NCI-H345 (cell line): ENCODE measurements at places on chromosomes 6 and 20.
A peak's percentile ranks its signal among the peaks of the same experiment; 100 is the strongest.

DNA sequence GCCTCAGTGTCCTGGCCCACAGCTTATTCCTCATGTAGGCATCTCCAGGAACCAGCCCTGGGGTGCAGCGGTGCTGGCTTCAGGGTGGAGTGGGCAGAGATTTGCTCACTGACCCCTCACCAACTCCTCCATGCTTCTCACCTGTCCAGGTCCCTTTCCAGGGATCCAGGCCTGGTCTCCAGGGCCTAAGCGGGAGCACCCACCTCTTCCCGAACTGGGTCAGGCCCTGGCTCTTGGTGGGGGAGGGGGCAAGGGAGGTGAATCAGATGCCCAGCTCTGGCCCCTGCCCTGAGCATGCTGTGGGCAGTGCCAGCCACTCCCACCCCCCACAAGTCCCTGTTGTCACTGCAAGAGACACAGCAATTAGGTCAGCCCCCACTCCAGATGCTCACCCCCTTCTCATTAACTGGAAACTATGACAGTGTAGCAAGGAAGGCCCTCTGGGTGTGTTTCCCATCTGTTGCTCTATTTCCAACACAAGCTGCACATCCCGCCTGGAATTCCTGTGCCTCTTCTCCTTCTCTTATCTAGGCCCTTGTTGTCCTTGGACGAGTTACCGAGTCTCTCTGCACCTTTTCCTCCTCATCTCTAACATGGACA is 37.0 kb downstream of the MDFI start:
- DNase-seq = no peak

- peak; percentile 96 for DNase-seq
These were observed at the start of gene ATP6V1G2 for GRCh38 chr6:31546339-31546957. Gene ATP6V1G2, minus strand, starts transcription at chr6:31546608. Its CDS starts 49 bp downstream, at chr6:31546559.

- DNase-seq = no peak
These were observed 87.8 kb downstream of the CDH26 start for GRCh38 chr20:60046011-60046413.

- DNase-seq = no peak
These were observed 11.3 kb downstream of the ZHX3 start for GRCh38 chr20:41306061-41306727.

- DNase-seq = no peak
These were observed 63.3 kb downstream of the HDGFL1 start for GRCh38 chr6:22632581-22633145.

- peak; percentile 55 for DNase-seq
These were observed at the start of gene COL21A1 for GRCh38 chr6:56246881-56247653. Gene COL21A1, minus strand, starts transcription at chr6:56247580. Its CDS starts 64,962 bp downstream, at chr6:56182618.

- DNase-seq = no peak
These were observed 13.0 kb upstream of the RBM24 start for GRCh38 chr6:17268114-17268513.

DNA sequence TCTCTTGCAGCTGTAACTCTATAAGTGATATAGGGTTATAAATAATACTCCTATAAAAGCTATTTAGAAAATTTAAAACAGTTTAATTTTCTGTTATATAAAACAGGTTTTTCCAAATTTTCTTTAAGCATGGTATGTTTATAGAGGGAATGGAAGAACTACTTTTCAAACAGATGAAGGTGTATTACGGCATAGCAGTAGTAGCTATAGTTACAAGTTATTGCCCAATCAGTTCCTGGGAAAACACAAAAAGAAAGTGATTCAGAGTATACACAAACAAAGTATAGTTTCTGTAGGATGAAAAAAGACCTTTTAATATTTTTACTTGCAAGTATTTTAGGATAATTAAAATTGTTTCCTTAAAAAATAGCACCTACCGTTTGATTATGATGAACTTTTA is 9.8 kb downstream of the SLC17A5 start:
- DNase-seq = no peak

GRCh38 chr6:107666981-107667601 is 157.0 kb downstream of the SCML4 start:
- no peak for DNase-seq

DNA sequence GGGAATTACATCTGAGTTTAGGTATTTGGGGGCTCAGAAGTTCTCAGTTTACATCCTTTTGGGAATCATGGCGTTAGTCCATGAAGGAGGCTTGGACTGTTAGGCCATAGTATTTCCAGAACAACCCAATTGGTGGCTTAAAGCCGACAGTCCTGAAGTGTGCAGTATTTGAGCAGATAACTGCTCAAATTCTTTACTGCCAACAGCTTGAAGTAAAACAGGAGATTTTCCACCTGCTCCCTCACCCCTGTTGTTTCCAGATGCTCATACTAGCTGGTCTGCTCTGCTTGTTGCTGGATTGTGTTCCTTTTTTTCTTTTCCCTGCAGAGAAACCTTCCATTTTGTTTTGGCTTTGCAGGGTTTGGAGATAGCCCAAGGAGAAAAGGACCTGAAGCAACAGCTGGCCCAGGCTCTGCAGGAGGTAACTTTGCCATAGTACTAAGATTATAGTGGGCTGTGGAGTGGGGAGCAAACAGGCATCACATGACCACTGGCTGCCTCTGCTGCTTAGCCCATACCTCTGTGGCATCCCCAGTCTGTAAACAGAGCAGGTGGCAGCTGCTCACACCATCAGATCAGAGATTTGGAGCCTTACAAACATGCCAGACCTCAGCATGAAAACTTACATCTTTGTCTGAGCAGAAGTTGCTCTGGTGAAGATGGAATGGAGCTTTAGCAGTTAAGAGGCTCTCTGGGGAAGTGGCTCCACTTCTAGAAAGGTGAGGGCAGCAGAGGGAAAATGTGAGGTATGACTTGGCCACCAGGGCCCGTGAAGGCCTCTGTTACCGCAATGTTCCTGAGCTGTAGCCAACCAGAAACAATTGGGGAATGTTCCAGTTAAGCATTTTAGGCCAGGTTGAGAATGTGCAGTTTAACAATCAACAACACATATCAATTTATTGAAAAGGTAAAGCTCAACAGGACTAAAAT is 17.6 kb downstream of the RNF8 start:
- DNase-seq = no peak

DNA sequence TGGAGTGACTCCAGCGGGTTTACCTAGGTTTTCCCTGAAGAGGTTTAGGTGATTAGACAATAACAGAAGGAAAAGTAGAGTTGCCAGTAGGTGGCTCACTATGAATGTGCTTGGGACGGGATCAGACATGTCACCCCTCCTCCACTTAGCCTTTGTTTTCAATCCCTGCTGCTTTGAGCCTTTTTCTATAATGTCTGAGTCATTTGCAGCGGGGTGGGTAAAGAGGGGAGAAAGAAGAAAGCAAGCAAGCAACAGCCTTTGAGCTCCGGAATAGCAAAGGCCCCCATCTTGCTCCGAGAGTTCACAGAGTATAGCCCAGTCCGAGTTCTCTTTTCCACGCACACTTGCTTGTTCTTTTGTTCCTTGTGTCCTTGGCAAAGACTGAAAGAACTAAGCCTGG is 129.1 kb downstream of the PACRG start:
- no peak for DNase-seq

- no peak for DNase-seq
These were observed 169.9 kb downstream of the EDN1 start for GRCh38 chr6:12459945-12460661.

DNA sequence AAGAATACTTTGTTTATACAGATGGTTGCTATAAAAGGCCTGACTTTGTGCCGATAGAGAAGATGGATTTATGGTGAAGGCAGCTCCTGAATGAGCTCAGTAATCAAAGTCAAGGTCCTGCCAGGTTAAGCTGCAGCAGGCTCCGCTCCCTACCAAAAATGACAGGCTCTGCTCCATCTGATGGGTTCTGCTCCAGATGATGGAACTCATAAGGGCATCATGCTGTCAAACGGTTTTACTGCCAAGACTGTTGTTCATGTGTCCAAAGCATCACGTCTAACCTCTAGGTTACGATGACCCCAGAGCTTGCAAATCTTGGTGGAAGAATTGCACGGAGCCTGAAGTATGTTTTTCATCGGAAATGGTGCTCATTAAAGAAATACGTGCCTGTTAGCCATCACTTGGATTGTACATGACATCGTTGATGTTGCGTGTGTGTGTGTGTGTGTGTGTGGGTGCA is 19.2 kb upstream of the PTGIS start:
- no peak for DNase-seq

DNA sequence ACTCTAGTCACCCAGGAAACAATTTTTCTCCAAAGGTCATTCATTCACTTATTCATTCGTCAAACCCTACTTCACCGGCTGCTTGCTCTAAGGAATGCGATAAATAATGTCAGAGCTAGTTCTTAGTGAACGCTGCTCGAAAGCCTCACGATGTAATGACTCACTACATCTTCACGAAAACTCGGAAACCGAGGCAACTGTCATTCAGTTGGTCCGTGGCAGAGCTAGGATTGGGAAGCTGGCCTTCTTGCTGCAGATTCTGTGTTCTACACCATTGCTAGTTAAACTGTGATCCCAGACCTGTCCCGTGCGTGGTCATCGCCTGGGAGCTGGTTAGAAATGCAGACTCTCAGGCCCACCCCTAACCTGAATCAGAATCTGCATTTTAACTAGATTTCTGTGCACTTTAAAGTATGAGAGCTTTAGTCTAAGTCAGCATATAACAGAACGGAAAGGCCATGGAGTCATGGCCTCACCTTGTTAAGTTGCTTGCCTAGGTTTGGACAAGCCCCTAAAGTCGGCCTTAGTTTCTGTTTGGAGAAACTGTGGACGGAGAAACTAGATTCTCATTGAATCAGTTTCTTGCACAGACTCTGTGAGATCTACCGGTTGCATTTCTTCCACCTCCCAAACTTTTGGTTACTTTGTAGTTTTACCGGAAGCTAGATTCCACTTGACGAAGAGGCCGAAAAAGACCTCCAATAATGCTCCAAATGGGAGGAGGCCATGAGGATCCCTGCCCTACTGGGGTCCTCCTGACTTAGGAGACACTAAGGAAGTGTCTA is 651 bp upstream of the CCND3 start:
- no peak for DNase-seq

DNA sequence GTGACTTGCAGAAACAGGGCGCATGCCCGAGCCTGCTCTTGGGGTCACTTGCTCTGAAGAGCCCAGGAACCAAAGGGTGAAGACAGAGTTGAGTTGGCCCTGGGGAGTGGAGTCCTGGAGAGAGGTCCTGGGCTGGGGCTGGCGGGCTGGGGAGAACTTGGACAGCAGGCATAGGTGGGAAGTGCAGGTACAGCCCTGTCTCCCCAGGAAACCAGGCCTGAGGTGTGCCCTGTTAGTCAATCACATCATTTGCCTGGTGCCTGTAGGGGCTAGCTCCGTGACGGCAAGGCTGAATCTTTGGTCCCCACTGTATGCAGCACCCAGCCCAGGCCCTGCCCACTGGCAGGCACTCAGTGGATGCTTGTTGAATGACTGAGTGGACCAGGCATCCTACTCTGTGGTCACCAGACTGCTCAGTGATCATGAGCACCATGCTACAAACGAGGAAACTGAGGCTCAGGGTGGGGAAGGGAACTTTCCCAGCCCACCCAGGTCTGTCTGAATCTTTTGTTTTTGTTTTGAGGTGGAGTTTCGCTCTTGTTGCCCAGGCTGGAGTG is 15.6 kb upstream of the NOL4L start:
- no peak for DNase-seq

- no peak for DNase-seq
These were observed 216.0 kb downstream of the GJA1 start for GRCh38 chr6:121651420-121651819.

DNA sequence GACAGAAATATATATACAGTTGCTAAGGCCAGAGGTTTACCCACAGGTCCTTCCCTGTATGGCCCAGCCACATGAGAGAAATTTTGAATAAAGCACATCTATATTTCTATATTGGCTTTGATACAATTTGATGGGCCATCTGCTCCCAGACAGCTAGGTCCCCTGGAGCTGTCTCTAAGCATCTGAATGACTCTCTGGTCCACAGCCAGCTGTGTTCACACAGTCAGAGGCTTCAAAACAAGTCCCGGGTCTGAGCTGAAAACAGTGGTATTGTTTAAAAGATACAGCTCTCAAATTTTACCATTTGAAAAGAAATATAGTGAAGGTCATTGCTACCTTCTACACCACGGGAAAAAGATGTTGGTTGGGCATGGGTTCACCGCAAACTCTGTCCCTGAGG is 161.1 kb downstream of the SLC35B3 start:
- DNase-seq = no peak

GRCh38 chr6:144155529-144155928 is 5.2 kb downstream of the STX11 start:
- no peak for DNase-seq

GRCh38 chr20:40688129-40689099 is 622 bp downstream of the MAFB start:
- peak; percentile 61 for DNase-seq
